ENCODE measurements at places on chromosomes 4 and X.

DNA sequence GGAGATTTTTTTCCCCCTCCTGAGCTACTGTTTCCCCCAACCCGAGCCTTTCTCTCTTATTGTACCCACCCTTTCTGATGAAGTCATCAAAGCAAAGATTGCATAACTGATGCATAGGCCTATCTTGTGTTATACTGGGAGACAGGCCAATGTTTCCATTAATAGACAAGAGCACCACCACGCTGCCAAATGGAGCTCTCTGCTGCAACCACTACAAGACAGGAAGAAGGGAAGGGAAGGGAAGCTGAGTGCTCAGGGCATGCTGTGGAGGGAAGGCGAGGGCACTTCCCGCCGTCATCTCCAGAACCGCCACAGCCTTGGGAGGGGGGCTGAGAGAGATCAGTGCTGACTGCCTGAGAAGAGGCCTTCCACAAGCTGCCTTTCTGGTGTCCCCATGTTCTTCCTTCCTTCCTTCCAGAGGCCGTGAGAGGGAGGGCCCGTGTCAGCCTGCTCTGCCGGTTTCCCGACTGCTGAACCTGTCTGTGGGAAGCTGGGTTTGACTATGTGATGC lies 75.0 kb downstream of the MGST2 start:
- DNase-seq: peak; percentile 90

DNA sequence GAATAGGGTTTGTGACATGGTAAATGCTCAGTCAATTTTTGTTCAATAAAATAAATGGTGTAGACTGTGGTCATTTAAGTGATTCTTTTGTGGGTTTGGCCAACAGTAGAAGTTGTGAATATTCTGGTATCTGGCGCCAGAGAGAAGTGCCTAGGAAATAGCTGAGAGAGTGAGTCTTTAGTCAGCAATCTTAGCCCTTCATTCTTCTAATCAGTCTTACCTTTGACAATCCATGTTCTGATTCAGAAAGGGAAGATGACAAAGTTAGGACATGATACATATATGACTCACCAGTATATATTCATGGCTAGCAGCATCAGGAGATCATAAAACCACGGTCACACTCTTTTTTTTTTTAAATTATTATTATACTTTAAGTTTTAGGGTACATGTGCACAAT lies 141.8 kb upstream of the PCDH18 start:
- DNase-seq: peak; percentile 75

DNA sequence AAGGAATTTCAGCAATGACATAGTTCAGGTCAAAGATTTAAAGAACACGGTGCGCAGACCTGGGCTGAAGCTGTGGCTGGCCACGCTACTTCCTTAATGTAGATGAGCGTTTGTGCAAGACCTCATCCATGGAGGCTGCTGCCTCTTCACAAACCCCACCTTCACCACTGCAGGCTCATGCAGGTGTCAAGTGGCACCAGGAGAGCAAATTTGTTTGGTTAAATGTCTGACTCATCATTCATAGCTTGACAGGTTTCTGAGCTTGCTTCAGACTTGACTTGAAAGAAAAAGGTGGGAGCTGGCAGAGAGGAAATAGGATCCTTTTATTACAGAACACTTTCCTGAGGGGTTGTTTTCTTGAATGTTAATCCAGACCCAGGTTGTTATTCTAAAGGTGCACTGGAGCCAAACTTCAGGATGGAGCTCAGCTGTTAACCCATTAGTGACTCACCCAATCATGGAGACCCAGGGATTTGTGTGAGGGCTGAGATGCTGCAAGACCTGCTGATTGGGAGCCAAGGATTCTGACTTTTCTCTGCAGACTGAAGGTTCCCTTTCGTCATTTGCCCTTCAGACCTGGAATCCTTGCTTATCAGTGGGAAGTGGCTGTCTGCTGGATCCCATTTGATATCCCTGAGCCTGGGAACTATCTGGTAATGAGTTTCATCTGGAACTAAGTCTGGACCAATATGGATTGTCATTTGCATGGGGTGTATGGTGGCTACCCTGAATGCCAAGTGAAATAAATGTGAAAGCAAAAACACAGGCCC lies 315.3 kb downstream of the PTTG2 start:
- no peak for DNase-seq

- DNase-seq: peak; percentile 27
Observed at GRCh38 chr4:74397748-74398426, 32.9 kb downstream of the EREG start.

- no peak for DNase-seq
Observed at GRCh38 chr4:105662935-105663675, 45.4 kb downstream of the INTS12 start.

DNA sequence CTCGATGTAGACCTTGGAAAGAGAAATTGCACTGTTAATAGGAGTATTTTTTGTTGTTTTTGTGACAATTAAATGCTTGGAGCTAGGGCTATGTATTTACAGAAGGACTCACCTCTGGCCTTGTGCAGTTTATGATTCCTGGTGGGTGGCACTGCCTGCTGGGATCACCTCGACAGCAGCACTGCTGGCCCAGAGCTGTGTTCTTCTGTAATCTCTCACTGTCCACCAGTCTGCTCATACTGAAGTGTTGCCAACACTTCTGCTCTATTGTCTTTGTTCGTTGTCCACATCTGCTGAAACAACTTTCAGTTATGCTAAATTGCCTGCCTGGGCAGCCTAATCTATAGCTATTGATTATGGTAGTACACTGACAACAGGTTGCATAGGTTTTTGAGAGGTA lies 194.4 kb upstream of the ANK2 start:
- DNase-seq: no peak

GRCh38 chrX:45513042-45513441 lies 312.4 kb upstream of the DIPK2B start:
- no peak for DNase-seq

DNA sequence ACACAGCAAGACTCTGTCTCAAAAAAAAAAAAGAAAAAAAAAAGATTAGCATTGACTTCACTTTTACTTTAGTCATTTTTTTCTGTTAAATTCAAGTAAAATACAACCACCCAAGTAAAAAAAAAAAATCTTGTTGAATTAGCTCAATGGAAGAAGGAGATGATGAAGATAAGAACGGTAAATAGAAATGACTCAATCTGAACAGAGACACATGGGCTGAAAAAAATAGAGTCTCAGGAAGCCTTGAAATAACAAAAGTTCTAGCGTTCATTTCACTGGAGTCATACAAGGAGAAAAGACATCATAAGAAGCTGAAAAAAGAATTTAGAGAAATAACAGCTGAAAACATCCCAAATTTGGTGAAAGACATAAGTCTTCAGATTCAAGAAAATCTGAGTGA lies 75.5 kb downstream of the CASP3 start:
- DNase-seq: peak; percentile 65

DNA sequence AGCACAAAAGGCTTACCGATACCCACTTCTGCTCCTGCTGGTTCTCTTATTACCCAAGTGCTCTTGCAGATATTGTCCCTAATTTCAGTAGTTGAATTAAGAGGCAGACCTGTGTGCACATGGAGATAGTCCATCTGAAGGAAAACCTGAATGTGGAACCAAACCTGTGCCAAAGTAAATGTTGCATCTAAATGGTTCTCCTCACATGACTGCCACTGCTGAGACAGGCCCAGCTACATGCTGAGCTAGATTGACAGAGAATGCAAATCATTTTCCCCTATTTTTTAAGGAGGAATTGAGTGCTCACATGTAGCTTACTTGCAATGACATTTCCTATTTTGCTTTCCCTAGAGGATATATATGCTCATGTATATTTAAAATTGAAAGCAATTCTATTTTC lies 609.1 kb upstream of the TECRL start:
- no peak for DNase-seq

DNA sequence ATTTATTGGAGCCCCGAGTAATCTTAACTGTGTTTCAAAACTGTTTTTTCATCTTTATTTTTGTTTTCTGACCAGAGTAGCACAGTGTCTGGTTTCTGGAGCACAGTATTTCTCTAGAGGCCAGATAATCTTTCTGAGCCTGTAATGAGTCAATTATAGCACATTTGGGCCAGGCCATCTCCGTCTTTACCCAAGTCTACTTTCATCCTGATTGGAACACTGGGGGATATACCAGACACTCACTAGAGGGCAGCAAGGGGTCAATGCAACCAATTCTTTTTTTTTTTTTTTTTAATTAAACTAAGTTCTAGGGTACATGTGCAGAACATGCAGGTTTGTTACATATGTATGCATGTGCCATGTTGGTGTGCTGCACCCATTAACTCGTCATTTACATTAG lies 282.0 kb downstream of the ARHGAP24 start:
- DNase-seq: peak; percentile 68

DNA sequence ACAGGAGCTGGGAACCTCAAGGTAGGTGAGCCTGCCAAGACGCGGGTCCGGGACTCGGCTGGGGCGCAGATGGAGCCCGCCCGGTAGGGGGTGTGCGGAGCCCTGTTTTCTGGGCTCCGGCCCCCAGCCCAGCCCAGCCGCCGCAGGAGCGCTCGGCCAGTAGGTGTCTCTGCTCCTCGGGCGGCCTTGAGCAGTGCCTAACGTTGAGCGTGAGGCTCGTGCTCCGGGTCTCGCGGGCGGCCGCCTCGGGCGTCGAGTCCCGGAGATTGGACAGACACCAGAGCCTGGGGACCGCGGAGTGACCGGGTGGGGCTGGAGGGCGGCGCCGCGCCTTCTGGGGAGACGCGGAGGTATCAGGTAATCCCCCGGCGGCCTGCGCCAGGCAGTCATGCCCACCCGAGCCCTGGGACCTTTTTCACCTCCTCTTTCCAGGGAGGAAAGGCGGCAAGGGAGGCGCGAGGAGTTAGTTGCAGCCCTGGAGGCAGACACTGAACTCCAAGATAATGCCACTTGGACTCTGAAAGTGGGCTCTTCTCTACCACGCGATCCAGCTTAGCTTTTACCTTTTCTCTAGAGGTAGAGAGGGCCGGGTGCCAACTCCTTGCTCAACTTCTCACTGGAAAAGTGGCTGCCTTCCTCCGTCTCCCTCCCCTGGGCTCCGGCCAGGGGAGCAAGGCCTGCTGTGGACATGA lies 14.5 kb upstream of the FGG start:
- peak; percentile 36 for DNase-seq

- DNase-seq: no peak
Observed at GRCh38 chrX:18966624-18967023, 17.3 kb downstream of the PHKA2 start.
